ENCODE measurements at places on chromosomes 16 and 17.

DNA sequence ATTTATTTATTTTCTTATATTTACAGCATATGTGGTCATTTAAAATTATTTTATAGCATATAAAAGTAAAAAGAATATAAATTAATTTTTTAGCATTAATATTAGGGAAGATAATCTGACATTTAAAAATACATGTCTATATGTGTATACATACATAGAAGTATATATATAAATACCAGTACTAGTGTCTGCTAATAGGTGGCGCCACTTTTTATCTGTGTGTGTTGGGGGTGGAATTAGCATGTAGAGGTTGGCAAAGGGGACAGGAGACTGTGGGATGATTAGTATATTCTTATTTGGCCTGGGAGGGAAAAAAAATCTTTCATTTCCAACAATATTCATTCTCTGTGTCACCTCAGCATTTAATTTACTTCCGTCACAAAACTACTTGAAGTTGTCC is 359.1 kb downstream of the WWOX start:
- no peaks in the 10 kb centered on the region for H3K4me1 ChIP-seq
- DNase-seq: no peak
- no peak overlapping the region for H3K4me3 ChIP-seq
- H3K27me3 ChIP-seq: no peaks in the 10 kb centered on the region

DNA sequence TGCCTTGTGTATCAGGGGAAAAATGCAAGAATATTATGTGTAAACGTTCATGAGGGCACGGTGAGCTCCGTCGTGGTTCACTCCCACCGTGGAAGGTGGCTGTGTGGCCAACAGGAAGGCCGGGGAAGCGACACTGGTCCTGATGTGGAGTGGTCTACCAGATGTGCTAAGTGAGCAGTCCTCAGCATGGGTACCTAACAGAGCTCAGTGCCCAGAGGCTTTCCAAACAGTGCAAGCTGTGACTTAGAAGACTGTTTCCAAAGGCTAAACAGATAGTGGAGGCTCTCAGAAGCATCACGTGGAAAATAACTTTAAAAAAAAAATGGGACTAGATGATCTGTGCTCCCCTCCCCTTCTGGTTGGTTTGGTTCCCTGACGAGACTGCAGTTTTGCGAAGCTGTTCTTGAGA is 199.3 kb upstream of the CHMP6 start:
- H3K36me3 ChIP-seq: peaks cover 51% of the 10 kb centered on the region
- H3K4me1 ChIP-seq: peaks cover 75% of the 10 kb centered on the region
- DNase-seq: no peak
- peak overlapping the region; percentile 74 for H3K4me3 ChIP-seq

GRCh38 chr17:2191227-2191626 is 112.4 kb downstream of the SMG6 start:
- DNase-seq: no peak
- peaks cover 60% of the 10 kb centered on the region for H3K4me1 ChIP-seq
- peaks cover 30% of the 10 kb centered on the region for H3K36me3 ChIP-seq
- H3K4me3 ChIP-seq: no peak overlapping the region
- no peaks in the 10 kb centered on the region for H3K27me3 ChIP-seq
- H3K27ac ChIP-seq: no peak overlapping the region

- no peaks in the 10 kb centered on the region for H3K27me3 ChIP-seq
- no peak for DNase-seq
- no peak overlapping the region for H3K4me3 ChIP-seq
- no peaks in the 10 kb centered on the region for H3K36me3 ChIP-seq
- no peak overlapping the region for H3K27ac ChIP-seq
These were observed 59.2 kb downstream of the TBC1D16 start for GRCh38 chr17:79976451-79976850.

GRCh38 chr16:64659866-64660265 is 462.0 kb downstream of the CDH11 start:
- DNase-seq: no peak
- no peak overlapping the region for H3K27ac ChIP-seq
- H3K4me1 ChIP-seq: no peaks in the 10 kb centered on the region

All from activated naive CD8-positive, alpha-beta T cell treated with anti-CD3 and anti-CD28 coated beads, Interleukin-2, amount 50 U/mL, for 24 hours (primary cell).